Amygdala (tissue), 56 donors: ENCODE measurements at places on chromosomes 1 and 21.

GRCh38 chr1:8025671-8026144 is 401 bp downstream of the ERRFI1 start:
- no peak for DNase-seq

- DNase-seq = no peak
Measured at GRCh38 chr1:46815133-46815532, 16.3 kb downstream of the CYP4B1 start.

DNA sequence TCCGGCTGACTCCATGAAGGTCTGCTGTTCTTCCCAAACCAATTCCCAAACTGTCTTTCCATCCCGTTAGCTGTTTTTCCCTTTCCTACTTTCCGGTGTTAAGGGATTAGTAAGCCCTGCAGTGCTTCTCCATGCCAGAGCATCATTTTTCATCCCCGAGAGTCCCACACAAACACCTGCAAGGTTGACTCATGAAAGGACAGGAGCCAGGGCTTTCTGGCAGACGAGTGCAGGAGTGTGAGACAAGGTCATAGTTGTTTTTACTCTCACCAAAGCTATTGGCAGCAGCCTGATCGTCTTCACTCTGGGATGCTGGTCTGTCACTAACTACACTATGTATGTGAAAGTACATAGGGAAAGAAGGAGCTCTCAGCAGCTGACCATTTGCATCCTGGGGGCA is 10.2 kb upstream of the BECN2 start:
- DNase-seq = no peak

- no peak for DNase-seq
Measured at GRCh38 chr1:180854001-180854400, 58.7 kb upstream of the KIAA1614 start.

DNA sequence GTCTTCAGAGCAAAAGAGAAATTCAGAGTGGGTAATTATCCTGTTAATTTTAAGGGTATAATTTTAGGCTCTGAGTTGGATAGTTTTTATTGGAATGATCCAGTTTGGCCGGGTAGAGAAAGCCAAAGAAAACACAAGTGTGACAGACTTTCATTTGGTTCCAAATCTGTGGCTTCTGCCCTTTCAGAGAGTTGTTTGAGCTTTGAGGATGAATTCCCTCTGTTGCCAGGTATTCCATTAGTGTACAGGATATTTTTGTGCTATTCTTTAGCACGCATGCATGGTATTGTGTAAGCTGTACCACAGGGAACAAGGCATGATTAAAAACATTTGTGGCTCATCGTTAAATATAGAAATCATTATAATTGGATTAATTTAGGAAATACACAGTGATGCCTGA is 384.4 kb downstream of the ADGRL2 start:
- no peak for DNase-seq

GRCh38 chr1:56502700-56503245 is 76.6 kb downstream of the PLPP3 start:
- DNase-seq = no peak

DNA sequence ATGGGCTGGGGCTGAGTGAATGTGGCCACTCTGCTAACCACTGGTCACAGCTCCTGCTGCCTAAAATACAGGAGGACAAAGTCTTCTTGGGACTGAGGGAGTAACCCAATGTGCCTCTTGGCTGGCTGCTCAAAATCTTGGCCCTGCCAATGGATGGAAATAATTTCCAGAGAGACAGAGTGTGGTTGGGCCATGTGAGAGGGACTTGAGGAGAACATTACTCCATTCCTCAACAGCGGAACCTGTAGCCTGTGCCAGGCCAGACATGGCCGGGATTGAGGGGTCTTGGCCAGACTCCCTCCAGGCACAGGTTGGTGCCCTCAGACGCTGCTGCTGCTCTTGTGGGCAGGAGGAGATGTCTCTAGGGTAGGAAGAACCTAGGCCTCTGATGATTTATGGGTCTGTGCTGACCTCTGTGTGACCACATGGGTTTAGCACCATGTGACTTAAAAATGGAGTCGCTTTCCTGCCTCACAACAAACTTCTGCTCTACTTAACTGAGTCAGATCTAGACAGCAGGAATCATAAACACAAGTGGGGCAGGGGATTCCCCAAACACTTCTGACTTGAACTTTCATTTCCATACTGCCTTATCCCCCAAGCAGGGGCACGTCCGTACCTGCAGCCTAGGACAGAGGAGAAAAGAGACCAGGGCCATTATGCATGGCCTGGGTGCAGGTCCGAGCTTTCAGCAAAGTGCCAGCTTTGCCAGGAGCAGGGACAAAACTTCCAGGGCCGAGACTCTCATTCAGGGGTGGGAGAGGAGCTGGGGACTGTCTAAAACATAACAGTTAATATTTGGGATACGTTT is 79.2 kb downstream of the CD34 start:
- DNase-seq = no peak

GRCh38 chr1:181179987-181180365 is 91.5 kb downstream of the IER5 start:
- DNase-seq = no peak

DNA sequence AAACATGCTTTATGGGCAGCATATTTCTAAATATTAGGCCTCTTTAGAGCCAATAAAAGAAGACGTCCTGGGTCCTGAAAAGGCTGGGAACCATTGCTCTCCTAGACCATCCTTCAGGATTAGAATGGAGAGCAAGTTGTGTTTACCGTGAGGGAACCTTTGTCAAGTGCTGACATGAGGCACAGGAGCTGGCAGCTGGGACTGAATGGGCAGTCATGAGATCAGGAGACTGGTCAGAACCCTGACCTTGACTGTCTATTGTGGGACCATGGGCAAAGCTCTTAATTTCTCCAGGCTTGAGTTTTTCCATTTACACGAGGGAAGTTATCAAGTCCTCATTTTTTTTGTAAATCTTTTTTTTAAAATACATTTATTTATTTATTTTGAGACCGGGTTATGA is 5.2 kb downstream of the PFKFB2 start:
- no peak for DNase-seq
